ENCODE measurements at places on chromosomes 7 and 10.

GRCh38 chr7:159097661-159098423, 46.8 kb downstream of the VIPR2 start:
- DNase-seq = no peak

DNA sequence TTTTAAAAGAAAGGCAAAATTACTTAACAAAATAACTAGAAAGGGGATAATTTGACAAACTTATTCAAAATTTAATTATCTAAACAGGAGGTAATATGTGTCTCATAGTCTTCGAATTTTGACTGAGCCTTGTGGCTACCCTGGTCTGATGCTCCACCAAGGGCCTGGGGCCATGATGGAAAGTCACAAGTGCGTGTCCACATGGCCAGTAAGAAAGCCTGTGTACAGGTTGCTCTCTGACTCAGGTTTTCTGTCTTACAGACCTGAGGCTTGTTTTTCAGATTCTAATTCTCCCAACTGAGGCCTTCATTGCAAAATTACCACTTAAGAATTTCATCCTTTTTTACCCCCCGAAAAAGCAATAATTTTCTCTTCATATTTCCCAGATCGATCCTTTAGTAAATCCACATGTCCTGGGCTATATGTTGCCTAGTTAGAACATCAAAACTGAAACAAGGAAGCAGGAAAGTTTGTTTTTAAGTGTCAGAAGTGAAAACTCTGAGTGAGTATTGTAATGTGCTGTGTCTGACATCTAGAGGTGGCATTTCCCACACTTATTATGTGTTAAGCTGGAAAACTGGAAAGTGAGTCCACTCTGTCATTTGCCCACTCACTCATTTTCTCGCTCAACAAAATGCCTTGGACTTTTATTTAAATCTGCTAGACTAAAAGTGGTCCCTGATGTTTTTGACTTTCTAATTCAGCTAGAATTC, 10.0 kb downstream of the CYP3A43 start:
- DNase-seq = peak; percentile 21

DNA sequence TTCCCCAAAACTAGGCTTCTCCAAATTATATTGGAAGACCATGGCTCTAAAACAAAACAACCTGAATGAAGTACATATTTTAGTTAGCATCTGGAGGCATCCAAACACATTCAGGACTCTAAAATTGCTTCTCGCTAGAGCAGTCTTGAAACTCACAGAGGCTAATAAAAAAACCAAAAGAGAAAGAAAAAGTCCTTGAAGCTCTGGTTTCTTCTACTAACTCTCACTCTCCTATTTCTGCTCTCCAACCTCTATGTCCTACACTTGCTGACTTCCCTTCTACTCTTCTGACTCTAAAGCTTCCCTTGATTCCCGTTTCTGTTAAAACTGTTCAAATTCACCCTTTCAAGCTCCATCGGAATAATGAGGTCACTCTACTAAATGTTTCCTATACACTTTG, 370.7 kb upstream of the HPS1 start:
- DNase-seq = no peak

DNA sequence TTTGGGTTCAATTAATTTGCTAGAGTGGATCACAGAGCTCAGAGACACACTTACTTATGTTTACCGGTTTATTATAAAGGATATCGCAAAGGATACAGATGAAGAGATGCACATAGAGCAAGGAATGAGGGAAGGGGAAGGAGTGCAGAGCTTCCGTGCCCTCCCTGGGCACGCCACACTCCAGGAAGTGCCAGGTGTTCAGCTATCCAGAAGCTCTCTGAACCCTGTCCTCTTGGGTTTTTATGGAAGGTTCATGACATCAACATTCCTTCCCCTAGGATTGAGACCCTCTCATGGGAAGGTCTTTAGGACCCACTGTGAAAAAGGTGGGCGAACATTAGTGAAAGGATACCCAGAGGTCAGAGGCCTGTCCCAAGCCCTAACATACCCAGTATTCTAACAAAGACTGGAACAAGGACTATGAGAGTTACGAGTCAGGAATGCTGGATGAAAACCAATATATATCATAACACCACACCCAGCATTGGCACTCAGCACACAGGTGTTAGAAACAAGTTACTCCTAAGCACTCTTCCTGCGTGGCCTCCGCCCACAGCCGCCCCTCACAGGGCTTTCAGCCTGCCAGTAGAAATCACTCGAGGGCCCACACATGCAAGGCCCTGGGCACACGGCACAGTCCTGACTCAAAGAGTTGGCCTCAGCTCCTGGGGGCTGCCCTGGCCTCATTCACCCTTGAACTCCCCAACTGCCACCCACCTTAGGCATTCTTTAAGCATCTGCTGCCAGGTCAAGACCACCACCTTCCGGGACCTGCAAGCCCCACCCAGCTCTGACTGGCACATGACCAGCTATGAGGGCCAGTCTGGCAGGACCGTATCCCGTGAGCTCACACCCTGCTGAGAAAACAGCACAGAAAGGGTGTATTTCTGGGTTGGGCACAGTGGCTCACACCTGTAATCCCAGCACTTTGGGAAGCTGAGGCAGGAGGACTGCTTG, 5.6 kb upstream of the AIFM2 start:
- no peak for DNase-seq

GRCh38 chr7:49010717-49011116, 86.4 kb downstream of the CDC14C start:
- DNase-seq = no peak

- no peak for DNase-seq
These were observed 178.6 kb downstream of the CXCL12 start for GRCh38 chr10:44206127-44206818.
